LHCN-M2 (cell line): ENCODE measurements at places on chromosomes 16 and 17. TPM values are rescaled to one million over a fixed set of nuclear protein-coding genes. Genes with fewer than 3 reads are reported as not detected.

DNA sequence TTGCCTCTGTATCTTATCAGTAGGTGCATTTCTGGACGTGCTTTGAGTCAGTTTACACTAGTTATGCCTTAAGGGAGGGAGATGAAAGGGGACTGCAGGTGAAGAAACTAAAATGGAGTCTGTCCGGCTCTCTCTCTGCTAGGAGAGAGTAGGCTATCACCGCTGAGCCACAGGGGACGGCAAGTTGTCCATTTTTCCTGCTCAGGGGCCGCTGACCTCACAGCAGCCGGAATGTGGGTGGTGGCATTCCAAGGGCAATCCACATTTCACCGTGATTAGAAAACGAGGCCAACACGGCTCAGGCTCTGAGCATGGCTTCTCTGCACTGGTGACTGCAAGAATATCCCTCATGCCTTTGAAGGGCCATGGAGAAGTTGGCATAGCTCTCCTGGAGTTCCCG lies 19.0 kb upstream of the KLHDC4 start:
- no peak for DNase-seq

DNA sequence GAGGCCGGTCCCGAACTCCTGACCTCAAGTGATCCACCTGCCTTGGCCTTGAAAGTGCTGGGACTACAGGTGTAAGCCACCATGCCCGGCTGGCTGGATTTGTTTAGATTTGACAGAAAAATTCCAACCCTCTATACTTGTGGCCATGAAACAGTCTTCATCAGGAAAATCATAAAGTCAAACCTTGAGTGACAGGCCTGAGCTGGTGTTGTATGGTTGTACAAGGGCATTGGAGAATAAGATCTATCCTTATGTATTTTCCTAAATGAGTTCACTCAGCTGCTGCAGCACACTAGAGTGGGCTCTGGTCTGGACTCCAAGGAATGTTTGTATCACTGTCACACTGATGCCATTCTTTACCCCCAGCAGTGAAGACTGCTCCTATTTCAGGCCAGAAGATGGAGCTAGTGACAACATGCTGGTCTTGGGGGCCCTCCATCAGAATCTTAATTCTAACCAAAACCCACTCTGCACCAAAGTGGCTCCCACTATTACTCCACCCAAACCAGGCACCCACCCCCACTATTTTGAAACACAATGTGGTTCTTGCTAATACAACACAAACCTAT lies 27.4 kb downstream of the SNX11 start:
- no peak for DNase-seq

DNA sequence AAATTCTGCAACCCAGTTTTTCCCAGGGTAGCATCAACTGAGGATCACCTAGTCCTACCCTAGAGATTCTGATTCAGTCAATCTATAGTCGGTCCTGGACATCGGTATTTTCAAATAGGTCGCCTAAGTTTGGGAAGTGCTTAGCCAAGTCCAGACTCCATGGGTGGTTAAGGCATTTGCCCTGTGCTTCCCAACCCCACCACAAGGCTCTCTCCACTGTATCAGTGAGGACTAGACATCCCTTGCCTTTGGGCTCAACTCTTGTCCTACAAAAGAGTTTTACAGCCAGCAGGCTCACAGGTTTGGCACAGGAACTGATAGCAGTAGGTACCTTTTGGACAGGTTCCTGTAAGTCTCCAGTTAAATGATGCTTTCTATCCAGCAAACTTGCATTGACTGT lies 13.8 kb downstream of the HYDIN start:
- no peak for DNase-seq

DNA sequence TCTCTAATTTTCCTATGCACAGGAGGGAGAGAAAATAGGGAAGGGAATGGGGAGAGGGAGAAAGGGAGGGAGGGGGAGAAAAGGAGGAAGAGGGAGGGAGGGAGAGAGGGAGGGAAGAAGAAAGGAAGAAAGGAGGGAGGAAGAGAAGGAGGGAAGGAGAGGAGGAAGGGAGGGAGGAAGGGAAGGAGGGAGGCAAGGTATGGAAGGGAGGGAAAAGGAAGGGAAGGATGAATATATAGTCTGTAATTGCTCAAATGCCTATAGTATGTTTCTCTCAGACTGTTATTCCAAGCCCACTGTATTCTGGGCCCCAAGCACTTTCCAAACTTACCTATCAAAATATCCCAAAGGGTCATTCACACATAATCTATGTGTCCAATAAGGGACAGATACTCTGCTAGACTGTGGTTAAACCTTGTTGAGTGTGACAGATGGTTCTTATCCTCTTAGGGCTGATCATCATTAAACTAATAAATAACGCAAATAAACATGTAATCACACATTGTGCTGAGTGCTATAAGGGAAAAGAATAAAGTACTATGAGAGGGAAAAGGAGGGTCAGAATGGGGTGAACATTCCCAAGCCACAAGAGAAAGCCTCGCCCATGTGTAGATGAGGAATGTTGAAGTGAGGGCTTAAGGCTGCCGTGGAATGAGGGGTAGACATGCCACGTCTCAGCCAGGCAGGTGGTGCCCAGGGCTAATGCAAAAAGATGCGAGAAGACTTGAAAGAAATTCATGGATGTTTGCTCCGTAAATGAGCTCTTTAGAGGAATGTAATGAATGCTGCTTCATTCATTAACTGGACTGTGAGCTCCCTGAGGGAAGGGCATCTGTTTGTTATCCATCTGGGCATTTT lies 30.6 kb downstream of the ASIC2 start:
- DNase-seq: no peak

DNA sequence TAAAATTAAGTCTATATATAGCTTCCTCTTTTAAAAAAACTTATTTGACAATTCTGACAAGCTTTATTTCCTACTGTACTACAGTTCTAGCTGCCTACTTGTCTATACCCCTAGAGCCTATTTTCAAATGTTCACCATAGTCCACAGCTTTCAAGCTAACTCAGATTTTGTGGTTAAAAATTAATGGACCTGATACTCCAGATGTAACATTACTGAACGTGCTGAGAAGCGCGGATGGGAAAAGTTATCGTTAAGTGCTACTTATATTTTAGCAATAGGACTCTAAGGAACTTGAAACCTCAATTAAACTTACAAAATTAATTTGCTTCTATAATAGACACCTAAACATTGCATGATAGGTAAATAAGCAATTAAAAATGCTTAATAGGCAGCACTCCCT lies 31.2 kb downstream of the GNA13 start:
- no peak for DNase-seq

GRCh38 chr16:76293980-76294379 lies 16.8 kb downstream of the CNTNAP4 start:
- no peak for DNase-seq

- no peak for DNase-seq
These were observed 41.1 kb upstream of the CRISPLD2 start for GRCh38 chr16:84778720-84779119.

GRCh38 chr16:85584819-85585282 lies 28.3 kb upstream of the GSE1 start:
- DNase-seq: no peak

DNA sequence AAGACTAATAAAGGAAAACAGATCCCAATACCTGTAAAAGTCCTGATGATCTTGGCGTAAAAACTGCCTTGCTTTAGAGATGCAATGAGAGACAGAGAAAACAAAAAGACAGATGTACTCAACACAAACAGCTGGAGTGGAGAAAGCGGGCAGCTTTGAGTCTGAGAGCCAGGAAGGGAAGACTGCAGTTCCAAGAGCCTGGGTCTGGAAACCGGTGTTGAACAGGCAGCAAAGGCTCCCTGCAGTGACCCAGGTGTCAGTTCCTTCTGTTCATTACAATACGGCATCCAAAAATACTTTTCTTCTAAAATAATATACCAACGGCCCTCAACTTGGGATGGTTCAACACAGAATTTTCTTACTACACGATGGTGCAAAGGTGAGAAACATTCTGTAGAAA lies 29.6 kb downstream of the VPS53 start:
- DNase-seq: no peak

DNA sequence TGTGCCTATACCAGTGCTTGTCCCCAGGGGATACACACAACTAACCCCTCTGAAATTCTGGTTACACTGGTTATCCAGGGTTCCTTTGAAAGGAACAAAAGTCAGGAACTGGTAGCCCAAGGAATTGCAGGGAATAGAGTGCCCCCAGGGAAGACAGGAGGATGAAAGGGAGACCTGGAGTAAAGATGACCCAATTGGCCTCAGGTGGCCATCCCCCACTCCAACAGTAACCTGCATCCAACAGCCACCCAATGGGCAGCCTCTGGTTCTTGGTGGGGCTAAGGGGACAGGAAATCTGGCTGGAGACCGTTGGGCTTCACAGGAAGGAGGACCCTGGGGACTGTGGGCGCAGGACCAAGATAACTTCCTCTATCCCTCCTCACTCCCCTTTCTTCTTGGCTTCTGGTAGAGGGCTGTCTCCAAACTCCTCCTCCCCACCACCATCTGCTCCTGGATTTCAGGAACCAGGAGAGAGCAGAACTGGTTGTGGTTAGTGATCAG lies 826 bp upstream of the MPO start:
- DNase-seq: no peak

GRCh38 chr17:10604521-10604920 lies 52.6 kb downstream of the MYH3 start:
- no peak for DNase-seq

- no peak for DNase-seq
These were observed 954.7 kb upstream of the RBFOX1 start for GRCh38 chr16:6377956-6378355.

- no peak for DNase-seq
These were observed 12.8 kb downstream of the SPNS3 start for GRCh38 chr17:4446326-4447071.

The CRYM gene
- total RNA-seq: 0.86 TPM in 1 of 2 replicates, not detected in the other

The SLC16A11 gene
- 0.11 TPM in 1 of 2 replicates, not detected in the other for total RNA-seq

The HBM gene
- total RNA-seq: not detected in 2 replicates

The MPP3 gene
- 4.1 and 6.7 TPM in 2 replicates for total RNA-seq

The SNX20 gene
- total RNA-seq: not detected in 2 replicates

The TP53TG3B gene
- not detected in 2 replicates for total RNA-seq

The C17orf100 gene
- 0.45 and 0.92 TPM in 2 replicates for total RNA-seq

The KIF19 gene
- not detected in 2 replicates for total RNA-seq

The HOXB1 gene
- total RNA-seq: not detected in 2 replicates
